ENCODE measurements at places on chromosomes 16 and 17.

GRCh38 chr17:31838636-31839225, 20.3 kb downstream of the COPRS start:
- DNase-seq, result no peak

DNA sequence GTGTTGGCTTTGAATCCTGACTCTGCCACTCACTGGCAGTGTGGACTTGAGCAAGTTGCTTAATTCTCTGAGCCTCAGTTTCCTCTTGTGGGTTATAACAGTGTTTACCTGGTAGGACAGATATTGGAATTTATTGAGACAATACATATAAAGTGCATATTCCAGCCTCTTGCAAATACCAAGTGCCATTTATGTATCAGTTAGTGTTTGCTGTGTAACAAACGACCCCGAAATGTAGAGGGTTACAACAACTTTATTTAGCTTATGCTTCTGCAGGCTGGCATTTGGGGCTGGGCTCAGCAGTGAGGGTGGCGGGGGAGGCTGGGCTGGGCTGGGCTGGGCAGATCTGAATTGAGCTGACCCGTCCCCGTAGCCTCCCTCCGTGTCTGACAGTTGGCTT, 42.4 kb upstream of the IL21R start:
- no peak for DNase-seq

GRCh38 chr16:48157794-48158193, 2.0 kb upstream of the ABCC12 start:
- no peak for DNase-seq

GRCh38 chr16:12903407-12904328, 2.3 kb downstream of the SHISA9 start:
- no peak for DNase-seq

DNA sequence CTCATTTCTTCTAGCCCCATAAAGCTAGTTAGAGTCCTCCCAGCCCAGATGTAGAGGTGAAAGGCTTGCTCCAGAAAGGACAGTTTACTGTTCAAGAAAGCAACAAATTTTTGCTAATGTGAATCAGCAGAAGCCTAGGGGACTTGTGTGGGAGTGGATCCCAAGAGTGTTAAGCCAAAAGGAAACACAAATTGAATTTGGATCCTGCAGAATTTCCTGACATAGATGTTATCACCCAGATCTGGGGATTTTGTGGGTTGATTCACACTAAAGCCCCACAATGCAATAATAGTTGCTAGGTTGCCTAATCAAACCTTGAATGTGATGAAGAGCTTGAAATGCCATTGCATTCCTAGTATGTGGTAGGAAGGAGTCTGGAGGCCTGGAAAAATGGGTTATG, 135.2 kb upstream of the HS3ST3A1 start:
- DNase-seq, result no peak

- DNase-seq, result no peak
These were observed 62.1 kb downstream of the GAN start for GRCh38 chr16:81376880-81377279.

DNA sequence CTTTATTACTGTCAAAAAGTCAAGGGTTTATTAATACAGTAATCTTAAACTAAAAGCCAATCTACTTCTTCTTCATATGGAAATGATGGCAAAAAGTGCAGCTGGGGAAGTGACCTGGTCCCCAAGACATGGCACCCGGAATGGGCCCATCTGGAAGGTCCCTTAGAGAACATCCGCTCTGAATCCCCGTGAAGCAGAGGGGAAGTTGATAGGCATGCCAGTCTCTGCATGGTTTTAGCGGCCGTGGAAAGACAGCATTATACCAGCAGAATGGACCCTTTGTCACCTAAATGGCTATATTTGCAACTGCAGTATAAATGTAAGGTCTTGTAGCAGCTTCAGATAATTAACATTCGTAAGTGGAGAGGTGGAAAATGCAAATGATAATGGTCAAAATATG, 32.4 kb downstream of the COTL1 start:
- DNase-seq, result no peak

DNA sequence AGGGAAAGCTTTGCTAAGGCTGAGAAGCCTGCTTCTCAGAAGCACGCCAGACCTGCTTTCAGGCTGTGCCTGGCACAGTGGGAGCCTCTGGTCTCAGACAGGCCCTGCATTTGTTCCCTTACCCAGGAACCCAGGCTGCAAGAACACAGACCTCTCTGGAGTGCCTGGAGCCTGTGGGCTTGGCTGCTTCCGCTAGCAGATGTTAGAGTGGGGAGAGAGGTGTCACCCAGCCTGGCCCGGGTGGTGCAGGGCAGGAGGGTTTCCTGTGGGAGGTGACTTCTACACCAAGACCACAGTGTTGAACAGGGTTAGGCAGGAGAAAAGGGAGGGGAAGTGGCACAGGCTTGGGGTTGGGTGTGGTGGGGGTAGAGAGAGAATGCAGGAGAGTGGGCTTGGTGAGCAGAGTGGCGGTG, 35.8 kb upstream of the ADGRG1 start:
- DNase-seq, result peak; percentile 45

GRCh38 chr16:5216441-5217080, 119.0 kb upstream of the EEF2KMT start:
- no peak for DNase-seq

DNA sequence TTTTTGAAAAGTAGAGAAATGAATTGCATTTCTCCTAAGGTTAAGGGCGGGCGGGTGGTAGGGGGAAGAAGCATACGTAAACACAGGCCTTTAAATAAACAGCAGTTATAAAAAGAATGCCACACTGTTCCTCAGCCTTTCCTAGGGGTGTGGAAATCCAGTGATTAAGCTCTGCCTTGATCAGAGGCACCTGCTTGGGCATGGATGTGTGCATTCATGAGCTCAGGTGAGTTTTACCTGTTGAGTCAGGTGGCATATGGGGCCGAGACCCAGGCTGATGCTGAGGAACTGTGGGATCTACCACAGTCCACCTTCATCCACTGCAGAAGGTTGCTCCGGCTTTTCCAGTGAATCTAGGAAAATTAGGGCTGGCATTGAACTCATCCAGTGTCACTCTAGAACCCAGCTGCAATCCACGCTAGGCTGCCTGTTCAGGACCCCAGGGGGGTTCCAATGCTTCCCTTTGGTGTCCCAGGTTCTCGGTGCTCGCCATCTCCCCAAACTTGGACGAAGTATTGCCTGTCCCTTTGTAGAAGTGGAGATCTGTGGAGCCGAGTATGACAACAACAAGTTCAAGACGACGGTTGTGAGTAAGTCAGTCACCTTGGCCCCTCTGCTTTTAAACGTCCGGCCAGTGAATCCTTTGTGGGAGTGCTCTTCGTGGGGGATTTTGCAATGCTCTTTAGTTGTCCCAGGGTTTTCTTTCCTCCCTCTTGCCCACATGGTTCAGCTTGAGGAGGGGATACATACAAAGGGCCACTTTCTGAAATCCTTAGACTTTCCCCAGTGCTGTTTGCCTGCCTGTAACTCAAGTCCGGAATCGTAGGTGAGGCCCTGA, 72.7 kb downstream of the SDR42E1 start:
- no peak for DNase-seq

DNA sequence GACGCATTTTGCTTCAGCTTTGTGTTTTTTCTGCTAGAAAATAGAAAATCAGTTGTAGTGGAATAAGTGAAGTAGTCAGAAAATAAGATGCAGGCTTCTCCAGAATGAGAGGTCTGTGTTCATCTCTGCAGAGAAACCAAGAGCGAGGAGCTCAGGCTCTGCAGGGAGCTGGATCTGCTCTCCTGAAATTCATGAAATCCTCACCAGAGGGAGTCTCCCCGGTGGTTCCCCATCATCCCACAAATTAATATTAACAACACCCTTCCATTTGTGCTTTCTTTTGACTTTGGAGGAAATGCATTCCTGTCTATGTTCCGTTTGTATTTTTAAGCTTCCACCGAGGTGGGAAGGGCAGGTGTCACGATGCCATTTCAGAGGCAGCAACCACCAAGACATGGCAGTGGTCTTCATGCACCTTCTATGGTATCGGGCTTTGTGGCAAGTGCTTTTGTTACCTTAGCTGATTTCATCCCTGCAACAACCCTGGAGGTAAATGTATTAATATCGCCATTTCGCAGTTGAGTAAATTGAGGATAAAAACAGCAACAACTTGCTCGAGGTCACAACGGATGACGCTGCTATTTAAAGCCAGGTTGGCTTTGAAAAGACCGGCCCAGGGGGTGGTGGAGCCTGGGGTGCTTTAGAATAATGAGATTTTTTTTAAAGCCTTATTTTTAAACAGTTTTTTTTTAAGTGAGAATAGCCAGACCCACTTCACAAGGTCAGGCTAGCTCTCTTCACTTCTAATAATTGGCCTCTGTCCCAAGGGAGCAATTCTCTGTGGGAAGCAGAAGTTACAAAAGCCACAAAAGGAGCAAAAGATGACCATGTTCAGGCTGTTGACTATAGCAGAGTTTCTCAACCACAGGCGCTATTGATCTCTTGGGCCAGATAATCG, 367.6 kb upstream of the ERCC4 start:
- DNase-seq, result no peak

DNA sequence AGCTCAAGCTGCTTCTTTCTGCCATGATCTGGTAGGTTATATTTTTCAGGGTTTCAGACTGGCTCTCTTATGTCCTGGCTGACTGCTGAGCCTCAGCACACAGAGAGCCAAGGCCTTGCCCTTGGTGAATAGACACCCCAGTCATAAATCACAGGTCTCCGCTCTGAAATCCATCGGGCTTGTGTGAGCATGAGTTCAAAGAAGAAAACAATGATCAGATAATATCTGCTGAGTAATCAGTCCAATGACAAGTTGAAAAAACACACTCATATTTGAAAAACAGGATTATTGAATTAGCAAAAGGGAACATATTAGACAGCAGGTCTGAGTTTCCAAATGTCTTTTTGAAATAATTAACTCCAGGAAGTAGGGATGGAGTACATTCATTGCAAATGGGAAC, 51.1 kb upstream of the NDRG4 start:
- DNase-seq, result no peak

DNA sequence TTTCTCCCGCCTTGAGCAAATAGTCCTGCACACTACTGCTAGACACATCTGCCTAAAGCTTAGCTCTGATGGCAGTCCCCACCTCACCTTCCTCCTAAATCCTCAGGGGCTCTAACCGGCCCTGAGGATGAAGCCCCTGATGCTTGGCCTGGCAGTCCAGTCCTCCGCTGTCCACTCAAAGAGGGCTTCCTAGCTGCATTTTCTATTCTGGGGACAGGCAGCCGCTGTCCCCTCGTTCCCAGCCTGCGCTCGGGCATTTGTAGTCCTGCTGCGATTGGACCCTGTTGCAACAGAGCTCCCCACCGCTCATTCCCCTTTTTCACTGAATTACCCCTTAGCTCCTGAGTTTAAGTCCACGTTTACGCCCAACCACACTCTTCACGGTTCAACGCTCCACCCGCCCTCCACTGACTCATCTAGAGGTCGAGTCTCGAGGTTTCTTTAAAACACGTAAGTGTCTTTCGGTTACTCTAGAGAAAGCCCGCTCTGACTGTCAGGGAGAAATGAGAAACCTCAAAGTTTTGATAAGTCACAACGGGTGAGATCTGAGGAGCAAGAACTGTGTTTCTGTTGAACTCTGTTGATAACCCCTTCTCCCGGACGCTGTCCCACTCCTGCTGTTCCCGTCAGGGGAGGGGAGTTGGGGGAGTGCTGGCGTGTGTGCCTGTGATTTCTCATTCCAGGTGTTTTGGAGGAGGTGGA, 4.5 kb downstream of the CCR7 start:
- DNase-seq, result peak; percentile 74

- DNase-seq, result no peak
These were observed 212.9 kb downstream of the CDH8 start for GRCh38 chr16:61823326-61823725.

- no peak for DNase-seq
These were observed 153.5 kb upstream of the CDC42EP4 start for GRCh38 chr17:73465130-73465952.

- no peak for DNase-seq
These were observed 4.8 kb upstream of the GOSR1 start for GRCh38 chr17:30472238-30472890.

DNA sequence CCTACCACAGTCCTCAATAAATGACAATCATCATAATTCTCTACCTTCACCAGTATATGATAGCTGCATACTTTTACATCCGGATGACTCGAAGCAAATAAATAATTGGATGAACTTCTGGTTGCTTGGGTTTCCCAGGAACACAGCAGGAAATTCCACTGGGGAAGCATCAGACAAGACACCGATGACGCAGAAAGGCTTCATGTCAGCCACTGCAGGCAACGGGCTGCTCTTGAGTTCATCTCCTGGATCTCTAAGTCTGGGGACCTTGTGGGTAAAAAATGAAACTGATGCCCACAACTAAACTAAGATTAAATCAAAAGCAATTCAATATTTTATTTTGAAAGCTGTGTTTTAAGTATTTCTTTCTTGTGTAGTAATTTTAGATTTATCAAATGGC, 472.1 kb upstream of the C16orf82 start:
- DNase-seq, result no peak

DNA sequence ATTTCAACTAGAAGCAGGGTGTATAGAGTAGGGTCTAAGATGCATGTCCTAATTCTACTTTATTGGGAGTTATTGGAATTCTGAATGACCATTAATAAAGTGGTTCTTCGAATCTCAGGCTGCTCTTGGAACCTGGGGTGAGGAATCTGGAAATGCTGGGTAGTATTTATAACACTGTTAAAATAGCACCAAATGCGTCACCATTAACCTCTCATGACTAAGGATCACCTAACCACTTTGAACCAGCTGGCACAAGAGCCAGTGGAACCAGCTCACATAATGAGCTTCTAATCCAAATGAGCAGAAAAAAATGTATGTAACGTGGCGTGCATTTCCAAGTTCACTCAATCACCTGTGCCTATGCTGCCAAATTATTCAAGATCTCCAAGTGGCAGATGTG, 281.7 kb downstream of the GRIN2A start:
- no peak for DNase-seq

DNA sequence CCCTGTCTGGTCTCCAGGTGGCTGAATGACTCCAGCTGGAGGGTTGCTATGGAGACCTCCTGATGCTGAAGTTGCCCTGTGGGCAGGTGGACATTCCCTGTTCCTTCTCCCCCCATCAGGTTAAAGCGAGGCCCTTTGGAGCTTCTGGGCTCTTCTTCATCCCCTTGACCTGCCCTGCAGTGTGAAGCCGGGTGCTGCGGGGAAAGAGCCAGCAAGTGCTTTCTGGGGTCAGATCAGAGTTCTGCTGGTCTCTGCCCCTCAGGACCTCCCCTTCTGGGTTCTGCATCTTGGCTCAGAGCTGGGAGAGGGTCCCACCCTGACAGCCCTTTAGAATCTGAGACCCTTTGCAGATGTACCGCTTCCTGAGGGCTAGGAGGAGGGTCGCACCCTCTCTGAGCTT, 25.1 kb downstream of the NKD1 start:
- no peak for DNase-seq

GRCh38 chr17:35900708-35901480, 20.7 kb upstream of the CCL5 start:
- DNase-seq, result peak; percentile 3

Measured in activated CD4-positive, alpha-beta T cell treated with anti-CD3 and anti-CD28 coated beads, Interleukin-2, amount 50 U/mL, for 1 hour (primary cell).